ENCODE measurements at places on chromosomes 1 and 21.
A peak's percentile ranks its signal among the peaks of the same experiment; 100 is the strongest.

- no peak for DNase-seq
These were observed 8.0 kb upstream of the PLXNA2 start for GRCh38 chr1:208251911-208252835.

- no peak for DNase-seq
These were observed 27.5 kb downstream of the COA6 start for GRCh38 chr1:234400773-234401172.

GRCh38 chr1:205593532-205593931 is 38.3 kb downstream of the ELK4 start:
- DNase-seq = no peak

GRCh38 chr1:91707114-91707889 is 178.6 kb downstream of the TGFBR3 start:
- no peak for DNase-seq

GRCh38 chr1:239125027-239125426 is 261.3 kb upstream of the CHRM3 start:
- DNase-seq = no peak

DNA sequence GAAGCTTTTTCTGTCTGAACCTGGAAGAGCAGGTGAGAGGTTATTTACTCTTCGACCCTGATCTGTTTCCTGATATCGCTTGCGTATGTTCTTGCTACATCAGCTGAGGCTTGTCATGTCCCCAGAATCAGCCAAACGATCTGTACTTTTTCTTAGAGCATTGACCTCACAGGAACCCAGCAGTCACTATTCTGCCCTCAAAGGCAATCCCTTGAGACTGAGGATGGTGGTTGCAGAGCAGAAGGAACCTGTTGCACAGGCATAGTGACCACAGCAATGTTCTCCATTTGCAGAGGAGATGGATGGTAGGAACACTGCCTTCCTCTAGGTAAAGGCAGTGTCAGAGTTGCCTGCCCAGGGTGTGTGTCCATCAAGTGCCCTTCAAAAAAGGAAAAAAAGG is 11.3 kb upstream of the LACTBL1 start:
- no peak for DNase-seq

DNA sequence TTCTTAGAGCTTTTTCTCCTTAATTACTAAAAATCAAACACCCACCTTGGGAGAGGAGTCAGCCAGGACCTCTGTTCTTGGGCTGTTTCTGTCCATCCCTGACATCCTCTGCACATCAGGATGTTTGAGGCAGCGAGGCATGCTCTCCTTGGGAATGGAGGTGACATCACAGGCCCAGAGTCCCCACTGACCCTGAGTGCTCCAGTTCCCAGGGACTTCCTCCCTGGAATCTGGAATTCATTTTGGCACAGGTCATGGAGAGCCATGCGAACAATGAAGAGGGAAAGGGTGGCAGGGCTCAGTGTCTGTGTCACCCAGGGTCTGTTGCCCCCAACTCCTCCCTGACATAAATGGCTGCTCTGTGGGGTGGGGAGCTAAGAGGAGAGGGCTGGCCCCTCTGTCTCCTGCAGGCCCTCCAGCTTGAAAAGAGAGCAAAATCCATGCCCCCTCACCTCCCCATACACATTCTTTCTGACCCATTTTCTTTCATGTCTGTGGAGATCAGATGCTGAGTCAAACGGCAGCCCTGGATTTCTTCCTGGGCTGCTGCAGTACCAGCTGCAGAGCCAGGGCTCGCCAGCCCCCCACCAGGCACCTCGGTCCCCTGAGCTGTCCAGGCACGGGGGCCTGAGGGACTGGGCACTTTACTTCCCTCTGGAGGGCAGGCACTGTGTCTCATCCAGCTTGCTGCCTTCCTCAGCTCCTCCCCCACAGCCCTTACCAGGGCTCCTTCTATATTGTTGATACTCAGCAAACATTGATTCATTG is 102.0 kb downstream of the NMNAT2 start:
- DNase-seq = no peak

DNA sequence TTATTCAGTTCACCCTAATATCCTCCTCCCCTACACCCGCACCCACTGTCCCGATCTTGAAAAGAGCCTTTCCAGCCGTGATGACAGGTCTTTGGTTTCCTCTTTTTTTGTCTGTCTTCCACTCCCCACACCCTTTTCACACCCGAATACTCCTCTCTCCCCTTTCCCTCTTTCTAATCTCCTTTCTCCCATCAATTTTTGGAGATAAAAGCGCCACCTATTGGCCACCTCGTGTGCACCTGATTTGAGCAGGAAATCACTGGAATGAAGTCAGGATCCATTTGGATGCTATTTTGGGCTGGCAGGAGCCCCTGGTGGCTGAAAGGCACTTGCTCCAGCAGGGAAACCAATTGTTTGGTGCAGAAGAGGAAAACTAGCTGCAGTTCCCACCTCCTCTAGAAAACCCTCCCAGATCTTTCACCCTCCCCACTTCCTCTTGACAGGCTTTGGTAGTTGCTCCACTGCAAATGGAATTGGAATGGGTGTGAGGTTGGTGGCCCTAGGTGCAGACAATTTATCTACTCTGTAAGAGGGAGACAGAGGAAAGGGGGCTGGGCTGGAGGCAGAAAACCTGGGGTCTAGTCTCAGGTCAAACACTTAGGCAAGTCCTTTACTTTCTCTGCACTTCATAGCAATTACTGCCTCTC is 8.4 kb downstream of the FOXE3 start:
- peak; percentile 59 for DNase-seq

DNA sequence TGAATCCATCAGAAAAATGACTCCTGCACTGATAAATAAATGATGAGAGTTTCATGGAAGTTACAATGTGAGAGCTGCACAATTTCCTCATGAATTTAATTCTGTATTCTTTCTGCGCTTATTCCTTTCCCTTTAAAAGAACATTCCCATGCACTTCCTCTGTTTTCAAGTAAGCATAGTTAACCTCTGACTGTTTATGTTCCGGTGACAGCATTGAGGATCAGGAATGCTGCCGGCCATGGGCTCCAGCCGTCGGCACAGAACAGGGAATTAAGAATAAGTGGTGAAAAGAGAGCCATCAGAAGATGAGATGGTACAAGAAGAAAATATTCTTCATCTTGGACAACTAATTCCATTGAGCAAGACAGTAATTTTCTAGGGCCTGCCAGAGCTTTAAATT is 65.3 kb downstream of the SUSD4 start:
- DNase-seq = no peak

- DNase-seq = no peak
These were observed 147.8 kb upstream of the MAGI3 start for GRCh38 chr1:113242481-113242880.

DNA sequence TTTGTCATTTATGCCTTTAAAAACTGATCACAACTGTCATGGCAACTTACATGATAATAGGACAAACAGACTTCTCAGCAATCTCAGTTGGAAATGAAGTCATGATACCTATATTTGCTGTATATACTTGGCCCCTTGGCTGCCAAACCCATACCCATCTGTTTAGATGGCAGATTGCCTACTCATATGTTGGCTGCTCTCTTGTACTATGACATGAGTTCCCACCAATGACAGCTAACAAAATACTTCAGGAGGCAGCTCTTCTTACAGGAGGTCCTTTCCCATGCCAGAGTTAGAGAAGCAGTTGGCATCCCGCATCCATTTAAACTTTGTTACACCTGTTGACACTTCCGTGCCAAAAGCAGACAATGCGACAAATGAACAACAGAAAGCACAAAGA is 603.1 kb upstream of the ADGRL2 start:
- no peak for DNase-seq

GRCh38 chr1:176682830-176683535 is 220.0 kb downstream of the PAPPA2 start:
- DNase-seq = no peak

DNA sequence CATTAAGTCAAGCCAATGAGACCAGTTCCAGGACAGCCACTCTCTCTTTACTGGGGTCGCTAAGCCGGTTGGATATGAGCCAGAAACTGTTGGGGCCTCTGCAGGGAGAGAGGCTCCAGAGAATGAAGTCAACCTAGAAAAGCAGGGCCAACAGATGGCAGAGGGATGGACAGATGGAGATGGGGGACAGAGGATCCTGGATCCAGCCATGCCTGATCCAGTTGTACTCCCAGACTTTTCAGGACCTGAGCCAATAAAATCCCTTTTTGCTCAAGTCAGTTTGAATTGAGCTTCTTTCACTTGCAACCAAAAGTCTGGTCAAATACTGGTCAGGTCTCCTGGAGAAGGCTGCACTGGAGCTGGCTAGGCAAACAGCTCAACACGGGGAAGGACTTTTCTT is 2.2 kb downstream of the DHCR24 start:
- no peak for DNase-seq
